ENCODE measurements at places on chromosomes 16 and 17.

- no peak for DNase-seq
Observed at GRCh38 chr17:41512546-41513167, 6.0 kb downstream of the KRT15 start.

DNA sequence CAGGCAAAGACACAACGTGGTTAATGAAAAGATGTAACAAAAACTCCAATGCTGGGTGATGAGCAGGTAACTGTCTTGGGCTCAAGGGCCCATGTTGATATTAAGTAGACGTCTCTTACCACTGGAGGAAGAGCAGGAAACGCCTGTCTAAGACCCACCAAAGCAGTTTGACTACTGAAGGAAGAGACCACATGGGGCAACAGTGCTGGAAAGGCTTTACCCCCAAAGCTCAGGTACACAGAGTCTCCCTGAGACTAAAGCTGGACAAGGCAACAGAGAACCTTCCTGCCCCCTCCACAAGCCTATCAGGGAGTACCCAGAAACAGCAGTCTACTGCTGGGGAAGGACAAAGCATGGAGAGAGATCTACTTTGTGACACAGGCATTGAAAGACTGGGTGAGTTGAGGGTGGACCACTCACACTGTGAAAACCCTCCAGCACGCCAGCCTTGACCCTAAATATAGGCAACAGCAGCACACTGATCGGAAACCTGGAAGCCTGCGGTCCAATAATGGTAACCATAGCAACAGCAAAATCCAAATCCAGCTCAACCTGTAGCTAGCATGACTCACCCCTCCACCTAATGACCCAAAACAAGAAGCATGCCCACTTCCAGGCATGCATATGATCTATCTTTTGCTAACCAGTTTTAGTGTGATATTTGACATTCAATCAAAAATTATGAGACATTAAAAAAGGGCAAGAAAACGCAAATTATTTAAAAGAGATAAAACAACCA is 270.5 kb upstream of the SDK2 start:
- no peak for DNase-seq

DNA sequence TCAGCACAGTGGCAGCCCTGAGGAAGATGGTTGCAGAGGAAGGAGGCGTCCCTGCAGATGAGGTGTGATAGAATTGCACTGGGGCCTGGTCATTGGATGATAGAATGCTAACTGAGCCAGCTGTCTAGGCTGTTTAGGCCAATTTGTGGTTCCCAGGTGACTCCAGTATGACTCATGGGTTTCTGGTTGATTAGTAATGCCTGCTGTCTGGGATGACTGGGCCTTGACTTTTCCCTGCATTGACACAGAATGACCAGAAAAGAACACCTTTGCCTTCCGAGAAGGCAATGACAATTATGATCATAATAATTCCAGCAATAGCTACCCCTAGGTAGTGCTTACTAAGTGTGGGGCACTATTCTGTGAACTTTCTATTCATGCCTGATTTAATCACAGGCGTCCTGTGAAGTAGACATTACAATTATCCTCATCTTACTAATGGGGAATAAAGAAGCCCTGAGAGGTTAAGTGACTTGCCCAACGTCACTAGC is 31.5 kb downstream of the USP43 start:
- peak; percentile 47 for DNase-seq

- peak; percentile 38 for DNase-seq
Observed at GRCh38 chr17:75895370-75896155, 1.2 kb downstream of the TRIM65 start.

- DNase-seq: peak; percentile 68
Observed at GRCh38 chr17:72121164-72122009, 567 bp downstream of the SOX9 start.

GRCh38 chr17:80457236-80457856 is 19.1 kb downstream of the NPTX1 start:
- peak; percentile 44 for DNase-seq

DNA sequence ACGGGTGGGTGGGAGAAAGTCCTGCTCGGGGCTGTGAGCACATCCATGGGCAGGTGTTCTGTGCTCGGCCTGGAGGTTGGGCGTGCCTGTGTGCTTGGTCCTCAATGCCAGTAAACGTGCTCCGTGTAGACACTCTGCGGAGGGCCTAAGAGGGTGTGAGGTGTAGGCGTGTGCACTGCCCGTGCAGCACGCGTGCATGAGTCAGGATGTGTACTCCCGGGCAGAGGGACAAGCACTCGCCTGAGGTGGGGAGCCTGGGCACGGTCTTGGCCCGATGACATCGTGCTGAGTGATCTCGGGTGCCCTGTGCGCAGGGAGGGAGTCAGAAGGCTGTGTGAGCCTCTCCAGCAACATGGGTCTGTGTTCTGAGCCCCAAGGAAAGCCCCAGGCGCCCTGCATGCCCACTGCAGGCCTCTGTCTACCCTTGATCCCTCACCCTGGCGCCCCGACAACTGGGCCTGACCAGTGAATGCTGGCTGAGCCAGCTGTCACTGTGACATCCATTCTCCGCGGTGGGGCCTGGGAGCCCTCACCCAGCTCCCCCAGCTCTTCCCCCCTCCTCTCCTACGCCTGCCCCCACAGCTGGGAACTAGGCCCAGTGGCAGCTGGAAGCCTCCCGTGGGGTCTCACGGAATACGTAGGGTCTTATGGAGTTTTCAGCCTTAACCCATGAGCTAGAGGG is 23.5 kb upstream of the NXPH3 start:
- DNase-seq: no peak

DNA sequence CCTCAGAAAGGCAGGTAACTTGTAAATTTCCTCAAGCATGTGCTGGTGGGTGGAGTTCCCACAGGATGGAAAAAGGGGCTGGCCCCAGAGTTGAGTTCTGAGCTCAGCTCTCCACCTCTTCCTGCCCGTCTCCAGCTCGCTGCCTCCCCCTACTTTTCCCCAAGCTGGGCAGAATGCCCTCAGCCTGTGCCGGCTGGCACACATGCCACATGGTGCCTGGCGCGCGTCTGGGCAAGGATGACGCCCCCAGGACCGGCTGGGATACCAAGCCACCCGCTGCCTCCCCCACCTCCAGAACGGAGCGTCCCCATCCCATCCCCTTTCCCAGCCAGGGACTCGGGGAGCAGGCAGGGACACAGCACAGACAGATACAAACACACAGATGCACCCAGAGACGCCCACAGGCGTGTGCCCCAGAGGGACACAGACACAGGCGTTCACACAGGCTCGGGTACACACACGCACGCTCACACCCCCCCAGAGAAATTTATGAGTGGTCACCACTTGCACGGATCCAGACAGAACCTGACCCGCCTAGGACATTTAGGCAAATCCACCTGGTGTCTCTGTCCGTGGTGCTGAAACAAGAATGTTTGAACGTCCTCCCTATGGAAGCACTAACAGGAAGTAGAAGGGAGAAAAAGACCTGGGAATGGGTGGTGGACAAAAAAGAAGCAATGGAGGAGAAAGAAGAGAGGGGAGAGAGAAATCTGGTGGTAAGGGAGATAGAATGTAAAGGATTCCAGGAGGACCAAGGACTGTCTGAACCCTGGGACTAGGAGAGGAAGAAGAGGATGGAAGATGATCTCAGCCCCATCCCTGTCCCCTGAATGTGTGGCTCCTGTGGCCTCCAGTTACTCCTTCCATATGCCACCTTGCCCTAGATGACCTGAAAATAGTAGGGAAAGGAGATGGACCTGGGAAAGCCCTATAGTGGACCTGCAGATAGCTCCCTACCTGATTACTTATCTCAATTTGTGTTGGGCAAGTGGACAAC is 15.5 kb downstream of the NEUROD2 start:
- DNase-seq: peak; percentile 49

DNA sequence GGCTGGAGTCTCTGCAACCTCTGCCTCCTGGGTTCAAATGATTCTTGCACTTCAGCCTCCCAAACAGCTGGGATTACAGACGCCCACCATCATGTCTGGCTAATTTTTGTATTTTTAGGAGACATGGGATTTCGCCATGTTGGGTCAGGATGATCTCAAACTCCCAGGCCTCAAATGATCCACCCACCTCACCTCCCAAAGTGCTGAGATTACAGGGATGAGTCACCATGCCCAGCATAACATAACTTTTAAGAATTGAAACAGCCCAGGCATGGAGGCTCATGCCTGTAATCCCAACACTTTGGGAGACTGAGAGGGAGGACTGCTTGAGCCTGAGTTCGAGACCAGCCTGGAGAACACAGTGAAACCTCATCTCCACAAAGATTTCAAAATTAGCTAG is 2.5 kb downstream of the RSL1D1 start:
- DNase-seq: no peak

DNA sequence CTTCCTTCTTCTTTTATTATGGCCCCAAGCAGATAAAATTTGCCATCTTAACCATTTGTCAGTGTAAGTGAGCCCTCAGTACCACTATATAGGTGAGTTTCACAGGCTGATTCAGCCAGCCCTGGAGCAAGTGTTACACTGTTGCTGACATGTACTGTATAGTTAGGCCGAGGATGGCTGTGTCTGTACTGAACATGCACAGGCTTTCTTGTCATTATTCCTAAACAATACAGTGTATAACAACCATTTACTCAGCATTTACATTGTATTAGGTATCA is 53.7 kb downstream of the AMFR start:
- no peak for DNase-seq

- no peak for DNase-seq
Observed at GRCh38 chr16:57993438-57993837, 7.0 kb downstream of the ZNF319 start.

GRCh38 chr17:71959154-71959553 is 161.7 kb upstream of the SOX9 start:
- DNase-seq: peak; percentile 26

- DNase-seq: no peak
Observed at GRCh38 chr16:17350207-17350606, 120.6 kb downstream of the XYLT1 start.

DNA sequence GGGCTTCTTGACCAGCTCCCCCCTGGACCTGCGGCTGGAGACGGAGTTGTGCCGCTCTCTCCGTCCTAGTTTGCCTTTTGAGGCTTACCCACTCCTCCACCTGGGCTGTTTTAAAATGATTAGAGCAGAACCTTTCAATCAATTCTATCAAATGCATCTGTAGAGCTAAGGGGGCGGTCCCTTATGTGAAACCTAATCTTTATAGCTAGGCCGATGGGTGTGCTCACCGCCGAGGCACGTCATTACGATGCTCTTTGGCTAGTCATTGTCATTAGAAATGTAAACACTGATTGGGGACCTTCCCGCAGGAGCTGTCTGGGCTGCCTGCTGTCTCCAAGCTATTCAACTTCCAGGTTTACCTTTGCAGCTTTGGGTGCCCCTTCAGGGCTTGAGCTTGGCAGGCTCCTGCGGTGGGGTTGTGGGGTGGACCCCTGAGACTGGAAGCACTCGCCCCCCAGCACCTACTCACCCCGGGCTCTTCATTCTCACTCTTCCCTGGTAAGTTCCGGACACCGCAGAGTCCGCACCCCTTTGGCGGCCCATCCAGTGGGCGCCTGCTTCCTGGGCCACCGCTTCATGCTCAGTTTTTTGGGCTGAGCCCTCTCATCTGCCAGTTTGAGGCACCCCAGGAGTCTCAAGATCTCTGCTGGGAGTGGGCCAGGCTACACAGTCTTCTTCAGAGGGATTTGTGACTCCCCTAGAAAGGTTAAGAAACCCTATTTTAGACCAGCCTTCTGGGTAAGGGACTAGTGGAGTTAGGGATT is 20.9 kb upstream of the IL17C start:
- no peak for DNase-seq

DNA sequence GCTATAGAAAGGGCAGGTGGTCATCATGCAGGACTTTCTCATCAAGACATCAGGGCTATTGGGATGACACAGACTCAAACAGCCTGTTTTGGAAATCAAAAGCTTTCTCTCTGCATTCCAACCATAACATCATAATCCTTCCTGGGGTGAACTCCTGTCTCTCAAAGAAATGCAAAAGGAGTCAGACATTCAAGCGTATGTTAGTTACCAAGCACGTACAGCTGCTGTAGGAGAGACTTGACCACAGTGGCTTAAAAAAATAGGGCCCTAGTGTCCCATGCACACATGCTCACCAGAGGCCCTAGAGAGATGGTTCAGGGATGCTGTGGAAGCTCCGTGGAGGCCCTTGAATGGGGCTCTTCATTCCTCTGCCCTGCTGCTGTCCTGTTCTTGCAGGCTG is 24.6 kb upstream of the FOXF1 start:
- no peak for DNase-seq

GRCh38 chr16:71493213-71493612 is 4.1 kb upstream of the ZNF19 start:
- DNase-seq: no peak

DNA sequence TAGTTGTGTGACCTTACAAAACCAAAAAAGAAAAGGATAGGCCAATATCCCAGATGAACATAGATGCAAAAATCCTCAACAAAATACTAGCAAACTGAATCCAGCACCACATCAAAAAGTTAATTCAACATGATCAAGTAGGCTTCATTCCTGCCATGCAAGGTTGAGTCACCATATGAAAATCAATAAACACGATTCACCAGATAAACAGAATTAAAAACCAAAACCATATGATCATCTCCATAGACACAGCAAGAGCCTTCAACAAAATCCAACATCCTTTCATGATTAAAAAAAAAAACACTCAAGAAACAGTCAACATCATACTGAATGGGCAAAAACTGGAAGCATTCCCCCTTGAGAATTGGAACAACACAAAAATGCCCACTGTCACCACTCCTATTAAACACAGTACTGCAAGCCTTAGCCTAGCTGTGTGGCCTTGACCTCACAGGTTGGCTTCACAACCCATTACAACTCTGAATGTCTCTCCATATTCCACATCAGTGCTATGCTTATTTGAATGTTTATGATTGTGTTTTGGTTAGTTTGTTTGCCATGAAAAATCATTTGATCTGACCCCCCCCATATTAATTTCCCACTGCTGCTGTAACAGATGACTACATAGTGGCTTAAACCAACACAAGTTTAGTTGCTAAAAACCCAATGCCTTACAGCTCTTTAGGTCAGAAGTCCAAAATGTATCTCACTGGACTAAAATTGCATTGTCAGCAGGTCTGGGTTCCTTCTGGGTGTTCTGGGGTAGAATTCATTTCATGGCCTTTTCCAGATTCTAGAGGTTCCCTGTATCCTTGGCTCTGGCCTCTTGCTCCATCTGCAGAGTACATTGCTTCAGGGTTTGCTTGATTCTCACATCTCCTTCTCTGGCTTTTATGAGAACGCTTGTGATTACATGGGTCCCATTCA is 257.1 kb upstream of the DYNLRB2 start:
- DNase-seq: no peak

DNA sequence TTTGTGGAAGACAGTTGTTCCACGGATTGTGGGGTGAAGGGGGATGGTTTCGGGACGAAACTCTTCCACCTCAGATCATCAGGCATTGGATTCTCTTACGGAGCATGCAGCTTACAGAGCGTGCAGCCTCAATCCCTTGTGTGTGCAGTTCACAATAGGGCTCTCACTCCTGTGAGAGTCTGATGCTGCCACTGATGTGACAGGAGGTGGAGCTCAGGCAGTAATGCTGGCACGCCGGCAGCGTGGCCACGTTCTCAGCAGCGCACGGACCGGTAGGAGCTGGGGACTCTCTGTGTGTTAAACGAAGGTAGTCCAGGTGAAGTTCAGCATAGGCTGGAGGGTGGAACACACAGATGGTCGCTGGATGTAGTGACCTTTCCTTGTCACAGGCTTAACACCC is 37.8 kb downstream of the SEC14L1 start:
- no peak for DNase-seq
